ENCODE measurements at places on chromosomes 3 and 15.

- DNase-seq, result no peak
These were observed 235.1 kb upstream of the CCDC54 start for GRCh38 chr3:107142171-107142570.

DNA sequence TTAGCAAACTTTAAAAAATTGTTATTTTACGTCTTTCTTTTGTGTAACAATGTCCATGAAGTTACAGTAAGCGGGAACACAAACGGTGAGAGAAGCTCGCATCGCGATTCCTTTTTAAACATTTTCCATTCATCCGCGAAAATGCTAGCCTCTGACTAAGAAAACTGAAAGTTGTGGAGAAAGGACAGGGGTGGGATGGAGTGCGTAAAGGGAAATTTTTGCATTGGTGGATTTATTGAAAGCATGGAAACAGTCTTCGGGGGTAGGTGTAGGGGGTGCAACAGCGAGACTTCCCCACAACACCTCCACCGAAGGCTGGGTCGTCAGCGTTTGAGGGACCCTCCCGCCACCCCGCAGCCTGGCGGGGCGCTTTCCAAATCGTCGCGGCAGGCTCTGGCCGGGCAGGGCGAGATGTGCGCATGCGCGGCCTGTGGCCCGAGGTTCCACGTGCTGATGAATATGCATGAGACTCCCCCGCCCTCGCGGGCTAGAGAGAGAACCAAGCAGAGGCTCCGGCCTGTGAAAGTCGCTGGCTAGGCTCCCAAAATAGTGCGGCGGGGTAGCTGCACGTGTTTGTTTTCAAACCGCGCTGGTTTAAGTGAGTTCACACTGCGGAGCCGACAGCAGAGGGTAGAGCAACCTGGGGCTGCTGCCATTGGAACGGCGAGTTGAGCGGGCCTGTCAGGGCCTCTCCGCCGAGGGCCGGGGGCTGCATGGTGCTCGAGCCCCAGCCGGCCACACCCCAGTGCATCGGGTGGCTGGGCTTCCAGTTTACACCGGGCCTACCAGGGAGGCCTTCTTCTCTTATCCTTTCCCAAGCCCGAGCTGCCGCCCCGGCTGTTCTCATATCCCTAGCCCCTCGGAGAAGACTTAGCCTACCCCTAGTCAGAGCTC is 9.9 kb downstream of the ZIC1 start:
- no peak for DNase-seq

DNA sequence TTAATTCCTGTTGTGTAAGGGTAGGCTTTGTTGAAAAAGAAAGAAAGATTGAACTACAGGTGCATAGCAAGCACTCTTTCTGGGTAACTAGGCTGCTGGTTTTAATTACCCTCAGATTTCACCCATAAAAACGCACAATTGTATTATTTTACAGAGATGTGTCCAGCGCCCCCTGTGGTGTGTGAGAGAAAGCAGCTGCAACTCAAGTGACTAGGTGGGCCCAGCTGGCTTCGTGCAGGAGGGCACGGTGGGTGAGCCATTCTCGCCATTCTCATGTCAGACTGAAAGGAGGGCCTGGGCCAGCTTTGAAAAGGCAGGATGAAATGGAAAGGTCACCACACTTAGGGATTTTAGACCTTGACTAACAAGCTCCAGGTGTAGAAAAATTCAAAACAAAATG is 122.6 kb downstream of the LRIG1 start:
- DNase-seq, result no peak

DNA sequence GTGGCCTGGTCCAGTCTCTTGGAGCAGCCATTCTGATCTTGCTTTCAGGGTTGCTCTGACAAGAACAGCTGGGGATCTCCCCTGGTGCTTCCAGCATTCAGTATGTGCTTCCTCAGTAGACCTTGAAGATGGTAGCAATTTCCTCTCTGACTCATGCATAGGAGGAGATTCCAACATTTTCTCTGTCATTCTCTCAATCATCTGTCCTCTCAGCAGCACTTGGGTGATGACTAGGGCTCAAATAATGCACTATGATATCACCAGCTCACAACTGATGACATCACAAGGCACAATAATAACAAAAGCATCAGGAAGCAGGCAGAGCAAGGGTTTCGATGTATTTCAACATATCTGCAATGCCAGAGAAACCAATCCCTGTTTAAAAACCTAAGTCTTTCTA is 52.7 kb downstream of the NFKBIZ start:
- peak; percentile 28 for DNase-seq

GRCh38 chr15:44536302-44536961 is 515 bp upstream of the EIF3J start:
- DNase-seq, result peak; percentile 78

DNA sequence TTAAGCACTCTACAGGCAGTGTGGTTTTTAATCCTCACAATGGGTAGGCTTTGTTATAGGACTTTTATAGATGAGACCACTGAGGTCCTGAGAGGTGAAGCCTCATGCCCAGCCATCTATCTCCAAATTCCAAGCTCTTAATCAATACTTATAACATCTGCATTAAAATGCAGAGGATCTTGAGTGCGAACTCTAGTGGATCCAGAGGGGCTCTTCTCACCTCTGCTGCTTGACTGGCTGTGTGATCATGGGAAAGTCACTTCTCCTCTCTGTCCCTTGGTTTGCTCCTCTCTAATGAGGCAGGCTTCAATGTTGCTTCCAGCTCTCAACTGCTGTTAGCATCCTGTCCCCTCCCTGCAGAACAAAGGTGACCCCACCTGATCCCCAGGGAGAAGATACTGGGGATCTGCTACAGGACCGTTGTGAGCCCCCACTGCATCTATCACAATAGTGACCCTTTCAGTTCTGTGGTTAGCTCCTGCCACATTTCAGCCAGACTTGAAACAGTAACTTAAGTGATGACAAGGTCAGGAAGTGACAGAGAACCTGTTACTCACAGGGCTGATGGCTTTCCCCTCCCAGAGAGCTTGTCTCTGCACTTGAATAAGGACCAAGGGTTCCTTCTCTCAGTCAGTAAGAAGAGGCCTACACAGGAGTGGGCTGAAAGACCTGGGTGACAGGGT is 1.3 kb downstream of the SLC27A2 start:
- no peak for DNase-seq

DNA sequence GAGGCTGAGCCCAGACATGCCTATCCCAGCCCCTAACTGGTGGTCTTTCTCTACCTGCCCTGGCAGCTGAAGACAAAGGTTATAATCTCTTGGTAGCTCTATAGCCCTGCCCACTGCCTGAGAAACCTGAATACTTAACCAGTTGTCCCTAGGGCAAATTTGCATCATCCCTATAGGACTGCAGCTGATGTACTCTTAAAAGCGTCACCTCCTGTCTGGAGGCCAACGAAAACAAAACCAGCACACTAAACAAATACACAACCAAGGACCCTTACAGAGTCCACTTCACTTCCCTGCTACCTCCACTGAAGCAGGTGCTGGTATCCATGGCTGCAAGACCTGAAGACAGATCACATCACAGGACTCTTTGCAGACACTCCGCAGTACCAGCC is 98.0 kb downstream of the KCNAB1 start:
- no peak for DNase-seq

DNA sequence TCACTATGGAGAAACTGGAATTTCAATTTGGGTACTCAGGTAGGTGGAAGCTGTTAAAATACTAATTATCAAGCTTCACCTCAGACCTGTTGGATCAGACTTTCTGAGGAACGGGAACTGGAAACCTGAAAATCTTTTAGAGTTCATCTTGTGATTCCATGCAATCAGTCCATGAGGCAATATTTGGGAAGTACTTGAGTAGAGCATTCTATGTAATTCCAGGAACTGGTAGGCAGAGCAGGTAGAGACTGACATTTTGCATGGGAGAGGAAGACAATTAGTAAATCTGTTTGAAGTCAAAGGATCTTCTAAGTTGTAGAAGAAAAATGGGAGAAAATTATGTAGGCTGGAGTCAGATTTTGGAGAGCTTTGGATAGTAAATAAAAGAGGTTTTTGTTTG is 43.1 kb downstream of the FGF7 start:
- DNase-seq, result no peak

DNA sequence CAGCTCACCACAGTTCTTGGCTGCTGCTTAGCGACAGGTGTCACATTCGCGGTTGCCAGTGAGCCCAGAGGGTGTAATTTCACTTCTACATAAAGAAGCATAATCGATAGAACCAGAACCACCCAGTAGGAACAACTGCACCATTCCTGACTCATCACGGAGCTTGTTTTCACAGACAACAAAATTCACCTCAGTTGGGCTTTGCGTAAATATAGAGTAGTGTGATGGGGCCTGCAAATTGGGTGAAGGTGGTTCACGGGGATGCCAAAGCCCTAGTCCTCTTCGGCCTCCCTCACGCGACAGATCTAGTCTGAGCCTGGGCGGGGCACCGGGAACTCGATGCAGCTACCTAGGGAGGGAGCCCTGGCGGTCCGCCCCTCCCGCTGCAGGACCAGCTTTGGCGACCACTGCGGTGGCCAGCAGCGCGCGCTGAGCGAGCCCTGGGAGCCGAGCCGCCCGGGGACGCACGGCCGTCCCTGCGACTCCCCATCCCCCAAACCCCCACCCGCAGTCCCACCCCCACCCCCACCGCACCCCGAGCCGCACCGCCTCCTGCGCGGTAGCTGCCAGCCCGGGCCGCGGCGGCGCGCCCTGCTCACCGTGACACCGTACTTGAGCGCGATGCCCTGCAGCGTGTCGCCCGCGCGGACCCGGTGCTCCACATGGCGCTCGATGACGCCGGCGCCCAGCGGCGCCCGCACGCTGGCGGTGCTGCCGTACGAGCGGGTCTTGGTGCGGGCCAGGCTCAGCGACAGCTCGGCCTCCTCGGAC is 519 bp downstream of the LYSMD2 start:
- DNase-seq, result no peak

DNA sequence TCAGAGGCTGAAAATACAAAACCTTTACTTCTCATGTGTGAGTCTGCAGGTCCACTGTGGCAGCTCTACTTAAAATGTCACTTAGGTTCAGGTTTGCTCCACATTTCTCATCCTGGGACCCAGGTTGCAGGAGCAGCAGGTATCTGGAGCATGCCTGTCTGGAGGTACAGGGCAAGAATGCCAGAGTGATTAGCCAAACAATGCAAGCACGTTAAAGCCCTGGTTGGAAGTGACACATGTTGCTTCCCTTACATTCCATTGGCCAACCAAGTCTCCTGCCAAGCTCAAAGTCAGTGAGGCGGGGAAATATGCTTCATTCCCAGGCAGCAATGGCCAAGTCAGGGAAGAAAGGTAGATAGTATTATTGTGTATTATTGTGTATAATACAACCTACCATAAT is 76.8 kb upstream of the ARL6 start:
- DNase-seq, result no peak

DNA sequence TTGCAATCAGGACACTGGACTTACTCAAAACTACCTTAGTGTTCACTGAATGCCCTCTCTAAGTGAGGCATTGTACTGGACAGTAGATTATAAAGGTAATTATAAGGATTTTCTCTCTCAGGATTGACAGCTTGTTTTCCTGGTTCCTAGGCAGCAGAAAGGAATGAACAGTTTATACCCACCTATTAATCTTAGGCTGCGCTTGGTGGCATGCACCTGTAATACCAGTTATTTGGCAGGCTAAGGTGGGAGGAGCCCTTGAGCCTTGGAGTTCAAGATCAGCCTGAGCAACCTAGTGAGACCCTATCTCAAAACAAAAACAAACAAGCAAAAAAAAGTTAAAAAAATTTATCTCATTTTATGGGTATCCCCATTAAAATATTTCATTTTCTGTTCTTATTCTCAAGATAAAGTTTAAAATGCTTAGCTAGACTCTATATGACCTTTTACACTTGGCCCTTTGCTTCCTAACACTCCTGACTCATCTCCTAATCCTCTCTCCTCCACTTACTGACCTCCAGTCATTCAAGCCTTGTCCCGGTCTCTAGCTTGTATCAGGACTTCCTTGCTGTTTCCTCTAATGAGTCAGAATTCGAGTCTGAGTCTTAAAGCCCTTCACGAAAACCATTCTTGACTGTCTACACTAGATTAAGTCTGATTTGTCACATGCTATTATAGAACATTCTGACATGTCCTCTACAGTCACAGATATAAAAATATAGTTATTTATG is 348.6 kb downstream of the NLGN1 start:
- no peak for DNase-seq

- DNase-seq, result no peak
These were observed 20.3 kb downstream of the PLSCR2 start for GRCh38 chr3:146449076-146449475.

- DNase-seq, result no peak
These were observed 13.4 kb downstream of the HTR3C start for GRCh38 chr3:184066211-184066610.

- DNase-seq, result no peak
These were observed 151.6 kb downstream of the SERPINI1 start for GRCh38 chr3:167887096-167887495.

GRCh38 chr3:122502139-122502538 is 12.6 kb downstream of the KPNA1 start:
- no peak for DNase-seq

DNA sequence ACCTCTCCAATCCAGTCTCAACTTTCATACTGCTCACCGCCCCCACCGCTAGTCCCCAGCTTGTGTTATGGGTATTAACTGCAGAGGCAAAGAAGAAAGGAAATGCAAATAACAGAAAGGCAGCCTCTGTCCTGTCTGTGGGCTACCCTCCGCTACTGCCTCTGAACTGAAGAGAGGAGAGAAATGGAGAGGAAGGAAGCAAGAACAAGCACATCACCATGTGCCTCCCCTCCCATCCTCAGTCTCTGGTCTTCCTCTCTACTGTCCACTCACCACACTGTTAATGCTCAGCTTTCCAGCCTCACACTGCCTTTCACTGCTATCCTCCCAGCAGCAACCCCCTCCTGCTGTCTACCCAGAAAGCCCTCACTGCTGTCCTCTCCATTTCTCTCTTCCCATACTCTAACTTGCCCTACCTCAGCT is 139.0 kb upstream of the SLC2A2 start:
- no peak for DNase-seq

- DNase-seq, result no peak
These were observed 35.1 kb downstream of the NGLY1 start for GRCh38 chr3:25748189-25748588.

GRCh38 chr15:85404918-85405866 is 24.8 kb downstream of the AKAP13 start:
- DNase-seq, result no peak

DNA sequence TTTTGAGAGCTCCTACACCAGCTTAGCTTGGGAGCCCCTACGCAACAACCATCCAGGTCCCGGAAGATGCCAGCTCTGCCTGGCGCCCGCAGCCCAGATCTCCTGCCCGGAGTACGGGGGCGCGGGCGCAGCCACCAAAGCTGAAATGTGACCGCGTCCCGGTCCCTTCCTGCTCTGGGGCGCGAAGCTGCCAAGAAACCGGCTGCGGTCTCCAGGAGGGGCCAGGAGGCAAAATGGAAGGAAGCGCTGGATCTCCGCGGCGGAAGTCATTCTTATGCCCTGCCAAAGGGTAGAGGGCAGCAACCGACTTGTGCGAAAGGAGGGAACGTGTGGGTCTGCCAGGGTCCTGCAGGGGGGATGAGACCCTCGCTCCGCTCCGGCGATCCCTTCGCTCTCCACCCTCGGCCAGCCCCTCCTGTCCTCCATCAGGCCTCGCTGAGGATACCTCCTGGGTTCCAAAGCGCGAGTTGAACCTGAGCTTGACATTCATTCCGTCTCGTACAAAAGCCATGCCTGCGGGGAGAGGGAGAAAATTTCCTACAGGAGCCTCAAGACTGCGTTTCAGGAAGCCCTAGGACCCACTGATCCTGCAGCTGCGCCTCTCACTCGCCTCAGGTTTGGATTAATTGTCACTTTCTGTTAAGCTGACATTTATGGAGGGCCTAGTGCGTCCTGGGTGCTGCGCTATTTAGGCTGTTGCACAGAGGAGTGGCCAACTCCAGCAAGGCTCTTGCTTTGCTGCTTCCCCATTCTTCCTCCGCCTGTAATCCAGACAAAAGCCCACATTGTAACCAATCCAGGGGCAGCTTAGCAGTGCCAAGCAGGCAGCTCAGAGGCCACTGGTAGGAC is 98.3 kb upstream of the VGLL3 start:
- DNase-seq, result peak; percentile 28

- peak; percentile 63 for DNase-seq
These were observed 75.2 kb downstream of the APBA2 start for GRCh38 chr15:28960979-28961378.
